Cortex of kidney (tissue), 1 donor: ENCODE measurements at places on chromosomes 16 and 17.

DNA sequence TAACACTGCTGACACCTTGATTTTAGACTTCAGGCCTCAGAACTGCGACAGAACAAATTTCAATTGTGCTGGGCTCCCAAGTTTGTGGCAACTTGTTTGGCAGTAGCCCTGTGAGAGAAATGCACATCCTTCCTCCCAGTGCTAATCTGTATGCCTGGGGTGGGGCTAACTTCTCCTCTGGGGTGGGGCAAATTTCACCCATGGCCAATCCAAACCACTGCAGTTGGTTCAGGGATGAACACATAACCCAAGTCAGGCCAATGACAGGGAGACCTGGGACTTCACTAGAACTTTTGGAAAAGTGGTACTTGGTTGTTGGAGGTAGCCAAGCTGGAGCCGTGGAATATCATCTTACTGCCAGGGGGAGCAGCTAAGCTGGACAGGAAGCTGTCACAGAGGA, 56.3 kb downstream of the ABCC6 start:
- DNase-seq = no peak

GRCh38 chr17:35588196-35588920, 1.2 kb downstream of the AP2B1 start:
- no peak for DNase-seq

DNA sequence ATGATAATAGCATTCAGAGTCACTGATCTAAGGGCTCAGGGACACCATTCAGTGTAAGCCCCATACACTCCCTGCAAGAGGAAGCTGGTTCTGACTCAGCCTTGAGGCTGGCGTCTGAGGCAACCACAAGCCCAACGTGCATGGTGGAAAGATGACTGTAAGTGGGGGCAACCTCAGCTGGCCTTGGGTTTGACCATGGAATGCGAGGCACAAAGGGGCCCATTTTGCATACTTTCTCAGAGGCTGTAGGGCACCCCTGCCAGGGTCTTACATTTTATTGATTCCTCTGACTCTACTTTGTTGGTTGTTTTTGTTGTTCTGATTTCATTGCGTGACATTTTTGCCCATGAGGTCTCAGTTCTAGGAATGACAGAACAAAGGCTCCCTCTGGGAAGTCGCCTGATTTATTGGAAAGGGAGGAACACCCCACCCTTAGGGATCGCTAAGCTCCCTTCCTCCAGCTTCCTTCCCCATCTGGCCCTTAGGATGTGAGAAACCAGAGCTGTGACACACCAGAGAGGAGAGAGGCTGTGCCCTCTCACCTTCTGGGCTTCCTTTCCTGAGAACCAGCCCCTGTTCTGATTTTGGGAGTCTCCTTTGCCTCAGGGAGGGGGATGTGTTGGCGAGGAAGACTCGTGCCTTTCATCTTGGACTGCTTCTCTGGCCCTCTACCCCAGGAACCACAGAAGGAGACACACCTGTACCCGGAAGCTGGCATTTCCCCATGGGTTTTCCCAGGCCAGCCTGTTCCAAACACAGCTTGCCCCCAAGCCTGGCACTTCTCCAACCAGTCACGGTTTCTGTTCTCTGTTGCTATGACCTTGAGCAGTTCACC, 5.6 kb upstream of the CIITA start:
- DNase-seq = no peak

DNA sequence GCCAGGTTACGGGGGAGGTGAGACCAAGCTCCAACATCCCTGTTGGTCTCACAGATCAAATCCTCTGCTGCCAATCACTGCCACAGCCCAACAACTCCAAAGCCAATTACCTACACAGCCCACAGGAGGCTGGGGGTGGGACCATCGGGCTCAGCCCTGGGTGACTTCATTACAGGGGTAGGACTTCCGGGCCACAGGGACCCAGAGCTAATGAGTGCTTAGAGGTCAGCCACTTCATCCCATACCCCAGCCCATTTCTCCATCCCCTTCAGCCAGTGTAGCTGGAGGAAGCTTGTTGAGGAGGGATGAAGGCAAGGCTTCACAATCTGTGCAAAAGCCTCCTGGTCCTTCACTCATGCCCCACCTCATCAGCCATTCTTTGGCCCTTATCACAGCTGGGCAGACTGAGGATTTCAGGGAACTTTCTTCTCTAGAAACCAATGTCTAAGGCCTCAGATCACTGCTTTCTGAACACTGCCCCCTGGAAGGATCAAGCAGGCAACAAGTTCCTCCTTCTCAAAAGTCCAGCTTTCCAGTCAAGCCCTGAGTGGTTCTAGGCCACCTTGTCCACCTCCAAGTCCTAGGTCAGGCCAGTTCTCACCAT, 5.8 kb downstream of the FOXN1 start:
- no peak for DNase-seq

- DNase-seq = no peak
These were observed 52.7 kb upstream of the CIBAR2 start for GRCh38 chr16:85164838-85165516.

GRCh38 chr17:80566054-80566400, 21.4 kb downstream of the RPTOR start:
- no peak for DNase-seq

DNA sequence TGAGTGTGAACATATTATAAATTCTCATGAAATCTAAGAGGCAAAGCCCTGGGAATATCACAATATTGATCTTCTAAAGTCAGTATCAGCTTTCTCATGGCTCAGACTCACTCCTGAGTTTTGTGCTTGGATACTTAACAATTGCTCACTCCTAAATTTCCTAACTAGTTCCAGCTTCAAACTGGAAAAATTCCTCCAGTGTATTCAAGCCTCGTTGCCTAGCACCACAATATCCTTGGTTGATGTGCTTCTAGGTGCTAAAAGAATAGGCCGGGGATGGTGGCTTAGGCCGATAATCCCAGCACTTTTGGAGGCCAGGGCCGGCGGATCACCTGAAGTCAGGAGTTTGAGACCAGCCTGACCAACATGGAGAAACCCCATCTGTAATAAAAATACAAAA, 62.5 kb downstream of the XYLT1 start:
- DNase-seq = no peak

GRCh38 chr17:45973946-45974859, 24.8 kb upstream of the STH start:
- DNase-seq = no peak

DNA sequence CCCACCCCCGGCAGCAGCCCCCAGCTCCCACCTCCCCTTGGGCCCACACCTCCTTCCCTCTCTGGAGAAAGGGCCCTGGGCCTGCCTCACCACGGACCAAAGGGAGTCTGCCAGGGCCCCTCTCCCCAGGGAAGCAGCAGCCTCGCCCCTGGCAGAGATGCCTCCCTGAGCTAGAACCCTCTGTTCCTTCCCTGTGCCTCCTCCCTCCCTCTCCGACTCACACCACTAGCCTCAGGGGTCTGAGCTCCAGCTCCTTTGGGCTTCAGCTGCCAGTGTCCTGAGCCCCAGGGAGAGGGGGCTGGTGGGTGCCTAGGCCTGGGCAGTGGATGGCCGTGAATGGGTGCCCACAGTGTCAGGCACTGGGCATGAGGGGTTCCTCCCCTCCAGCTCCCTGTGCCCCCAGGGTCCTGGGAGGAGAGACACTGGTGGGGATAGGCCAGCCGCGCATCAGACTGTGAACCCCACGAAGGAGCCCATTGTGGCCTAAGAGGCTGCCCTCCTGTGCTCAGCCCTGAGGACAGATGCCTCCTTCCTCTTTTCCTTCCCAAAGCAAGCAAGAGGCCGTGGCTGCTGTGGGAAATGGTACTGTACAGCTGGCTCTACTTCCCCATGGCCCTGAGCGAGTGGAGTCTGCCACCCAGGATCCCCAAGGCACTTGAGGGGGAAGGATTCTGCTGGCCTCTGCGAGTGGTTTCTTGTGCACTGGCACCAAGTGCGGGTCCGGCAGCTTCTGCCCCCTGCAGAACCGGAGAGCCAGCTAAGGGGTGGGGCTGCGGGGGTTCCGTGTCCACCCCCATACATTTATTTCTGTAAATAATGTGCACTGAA, 20.7 kb downstream of the MMP15 start:
- no peak for DNase-seq

DNA sequence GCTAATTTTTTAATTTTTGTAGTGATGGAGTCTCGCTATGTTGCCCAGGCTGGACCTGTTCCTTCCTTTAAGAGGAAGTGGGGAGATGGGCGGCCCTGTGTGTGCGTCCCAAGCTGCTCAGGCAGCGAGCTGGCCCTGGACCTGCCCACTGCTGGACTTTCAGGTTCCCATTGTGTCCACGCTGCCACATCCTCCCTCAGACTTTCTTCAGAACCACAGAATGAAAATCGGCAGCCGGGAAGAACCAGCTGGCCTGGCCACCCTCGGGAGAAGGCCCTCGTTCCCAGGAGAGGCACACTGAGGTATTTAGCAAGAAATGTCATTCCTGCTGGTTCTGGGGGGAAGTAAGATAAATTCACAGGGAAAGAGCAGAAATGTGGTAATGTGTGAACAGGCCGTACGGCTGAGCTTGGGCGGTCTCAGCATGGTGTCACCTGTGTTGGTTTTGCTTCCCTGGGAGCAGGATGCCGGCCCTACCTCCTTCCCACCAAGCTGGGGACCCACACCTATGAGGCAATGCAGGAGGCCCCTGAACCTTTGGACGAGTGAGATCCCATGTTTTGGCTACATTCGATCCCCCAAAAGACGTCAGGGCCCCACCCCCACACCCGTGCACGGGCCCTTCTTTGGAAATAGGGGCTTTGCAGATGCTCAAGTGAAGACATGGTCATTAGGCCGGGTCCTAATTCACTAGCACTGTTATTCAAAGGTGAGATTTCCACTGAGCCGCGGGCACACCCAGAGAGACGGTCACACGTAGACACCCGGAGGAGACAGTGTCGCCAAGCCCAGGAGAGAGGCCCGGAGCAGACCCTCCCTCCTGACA, 35.9 kb upstream of the ZNF469 start:
- no peak for DNase-seq

DNA sequence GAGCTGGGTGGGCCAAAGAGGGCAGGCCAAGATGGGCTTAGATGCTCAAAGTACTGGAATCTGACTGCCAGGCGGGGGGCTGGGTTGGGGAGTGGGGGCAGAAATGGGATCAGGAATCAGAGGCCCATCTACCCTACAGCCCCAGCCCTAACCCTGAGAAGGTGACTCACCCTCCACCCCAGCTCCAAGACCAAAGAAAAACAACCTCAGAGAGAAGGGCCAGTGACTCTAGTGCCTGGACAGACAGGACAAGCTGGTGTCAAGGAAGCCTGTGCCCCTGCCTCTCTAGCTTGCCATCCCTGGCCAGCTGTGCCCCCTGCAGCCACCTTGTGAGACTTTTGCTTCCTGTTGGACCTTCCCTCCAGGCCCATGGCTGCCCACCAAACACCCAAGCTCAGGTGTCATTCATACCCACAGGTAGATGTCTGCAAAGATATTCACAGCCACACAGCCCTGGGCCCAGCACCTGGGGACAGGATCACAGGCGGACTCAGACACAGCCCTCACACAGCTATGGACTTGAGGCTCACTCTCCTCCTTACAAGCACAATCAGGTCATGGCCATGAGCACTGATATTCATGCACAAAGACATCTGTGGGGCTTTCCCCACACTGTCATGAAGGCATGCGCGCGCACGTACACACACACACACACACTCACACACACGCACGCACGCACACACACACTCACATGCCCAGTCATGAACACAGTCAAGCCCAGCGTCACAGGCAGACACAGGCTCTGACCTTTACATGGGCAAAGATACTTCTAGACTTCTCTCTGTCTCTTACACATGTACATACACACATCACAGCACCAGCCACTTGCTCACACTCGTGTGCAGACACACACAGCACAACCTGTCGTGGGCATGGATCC, 2.8 kb downstream of the WNT3 start:
- no peak for DNase-seq

DNA sequence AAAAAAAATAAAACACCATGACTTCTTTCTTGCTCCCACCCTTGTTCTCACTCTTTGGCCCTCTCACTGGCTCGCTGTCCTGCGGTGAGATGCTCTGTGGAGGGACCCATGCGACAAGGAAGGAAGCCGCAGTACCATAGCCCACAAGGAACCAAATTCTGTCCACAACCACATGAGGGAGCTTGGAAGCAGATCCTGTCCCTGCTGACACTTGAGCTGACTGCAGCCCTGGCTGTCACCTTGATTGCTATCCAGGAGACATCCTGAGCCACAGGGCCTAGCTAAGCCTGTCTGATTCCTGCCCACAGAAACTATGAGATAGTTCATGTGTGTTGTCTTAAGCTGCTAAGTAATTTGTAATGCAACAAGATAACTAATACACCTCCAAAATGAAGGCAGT, 4.8 kb upstream of the MT2A start:
- no peak for DNase-seq

DNA sequence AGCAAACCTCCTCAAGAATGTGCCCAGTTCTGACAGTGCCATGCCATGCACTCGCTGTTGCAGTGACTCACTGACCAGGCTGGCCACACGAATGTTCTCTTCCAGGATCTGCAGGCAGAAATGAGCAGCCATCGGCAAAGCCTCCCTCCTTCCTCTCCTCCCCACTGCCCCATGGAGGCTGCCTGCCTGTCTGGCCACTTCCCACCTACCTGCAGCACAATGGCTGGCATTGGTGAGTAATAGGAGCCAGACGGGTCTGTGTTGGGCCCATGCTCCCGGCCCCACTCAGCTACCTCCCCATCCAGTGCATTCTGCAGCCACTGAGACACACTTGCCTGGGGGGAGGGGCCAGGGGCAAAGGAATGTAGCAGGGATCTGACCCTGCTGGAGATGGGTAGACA, 2.8 kb upstream of the MATCAP1 start:
- DNase-seq = no peak

DNA sequence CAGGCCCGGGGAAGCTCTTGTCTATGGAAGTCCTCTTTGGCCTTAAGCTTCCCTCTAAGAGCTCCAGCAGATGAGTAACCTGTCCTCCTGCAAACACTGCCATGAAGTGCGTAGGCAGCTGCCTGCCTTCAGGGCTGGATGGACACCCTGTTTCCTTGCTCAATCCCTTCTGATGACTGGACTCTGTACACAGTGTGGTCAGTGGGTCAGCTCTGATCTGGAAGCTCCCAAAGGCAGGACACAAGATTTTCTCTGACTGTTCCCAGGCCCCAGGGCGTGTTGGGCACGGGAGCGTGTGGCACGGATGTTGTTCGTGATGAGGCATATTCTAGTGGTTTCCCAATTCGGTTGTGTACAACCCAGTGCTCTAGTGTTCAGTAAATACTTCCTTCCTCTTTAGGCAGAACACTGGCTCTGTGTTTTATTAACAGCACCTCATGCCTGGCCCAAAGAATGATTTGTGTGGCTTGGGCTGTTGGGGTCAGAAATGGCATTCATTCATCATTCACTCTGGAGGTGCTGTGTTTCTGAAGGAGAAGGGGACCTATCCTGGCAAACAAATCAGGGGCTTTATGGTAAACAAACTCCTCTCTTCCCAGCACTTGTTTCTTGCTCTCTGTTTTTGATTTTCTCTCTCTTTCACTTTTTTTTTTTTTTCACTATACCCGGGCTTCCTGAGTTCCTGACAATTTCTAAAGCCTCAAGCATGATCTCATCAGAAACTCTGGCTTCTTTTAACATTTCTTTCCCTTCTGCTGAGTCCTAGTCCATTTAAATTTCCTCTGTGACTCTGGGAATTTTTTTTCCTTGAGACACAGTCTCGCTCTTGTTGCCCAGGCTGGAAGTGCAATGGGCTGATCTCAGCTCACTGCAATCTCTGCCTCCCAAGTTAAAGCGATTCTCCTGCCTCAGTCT, 12.0 kb upstream of the RNF157 start:
- DNase-seq = no peak

- DNase-seq = no peak
These were observed 8.8 kb downstream of the MYO19 start for GRCh38 chr17:36525888-36526287.

- no peak for DNase-seq
These were observed 31.4 kb upstream of the ZNF750 start for GRCh38 chr17:82871056-82871775.

GRCh38 chr17:79777894-79778503, at the start of gene CBX2:
CBX2 (plus strand) TSS chr17:79778148; CDS start chr17:79778236, 88 bp downstream.
- DNase-seq = no peak
